ENCODE measurements at places on chromosomes 4 and X.

DNA sequence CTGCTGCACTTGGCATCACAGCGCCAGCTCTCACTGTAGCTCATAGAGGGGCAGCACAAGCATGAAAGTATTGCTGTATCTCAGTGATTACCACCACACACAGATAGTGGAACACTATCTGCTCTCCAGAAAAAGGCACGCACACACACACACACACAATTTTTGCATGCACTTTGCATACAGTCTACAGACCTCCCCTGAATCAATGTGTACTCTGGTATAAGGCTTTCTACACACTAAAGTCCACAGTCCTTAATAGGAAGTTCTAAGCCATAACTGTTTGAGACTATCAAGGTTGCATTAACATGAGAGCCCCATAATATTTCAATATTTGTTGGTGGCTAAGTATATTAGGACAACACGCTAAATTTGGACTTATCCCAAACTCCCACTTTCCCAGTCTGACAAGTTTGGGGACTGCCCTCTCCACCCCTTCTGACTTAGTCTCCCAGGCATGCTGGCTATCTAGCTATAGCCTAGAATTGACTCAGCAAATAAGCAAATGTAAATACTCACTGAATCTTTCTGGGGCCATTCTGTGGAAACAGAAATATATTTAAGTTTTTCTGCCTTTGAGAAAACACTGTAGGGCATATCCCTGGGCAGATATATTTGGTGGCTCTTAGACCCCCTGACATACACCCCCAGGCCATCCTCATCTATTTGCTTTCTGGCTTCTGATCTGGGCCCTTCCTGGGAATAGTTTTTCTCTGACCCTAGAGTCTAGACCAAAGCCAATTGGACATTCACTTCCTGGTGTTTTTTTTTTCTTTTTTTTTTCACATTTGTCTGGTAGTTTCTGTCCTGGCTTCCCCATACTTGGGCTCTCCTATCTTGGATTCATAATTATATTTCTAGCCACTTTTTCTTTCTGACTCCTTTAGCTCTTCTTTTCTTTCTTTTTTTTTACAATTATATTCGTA is 36.4 kb upstream of the CT47C1 start:
- no peak for DNase-seq

- DNase-seq, result no peak
These were observed 19.5 kb upstream of the FGF2 start for GRCh38 chr4:122806981-122807679.

DNA sequence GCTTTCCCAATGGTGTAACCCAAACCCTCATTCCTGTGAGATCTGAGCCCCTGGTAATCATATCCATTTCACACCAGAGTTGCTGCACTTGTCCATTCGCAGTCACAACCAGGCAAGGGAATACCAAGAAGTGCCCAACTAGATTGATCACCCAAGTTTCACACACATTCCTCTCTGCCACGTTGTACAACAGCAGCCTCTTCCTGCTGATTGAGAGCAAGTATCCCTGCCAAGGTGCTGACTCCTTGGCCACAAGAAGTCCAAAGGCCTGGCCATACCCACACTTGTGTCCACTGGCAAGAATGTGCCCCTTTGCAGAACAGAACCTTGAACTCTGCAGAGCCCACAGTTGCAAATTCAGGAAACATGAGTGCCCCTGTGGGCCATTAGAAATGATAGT is 6.5 kb upstream of the ACOT9 start:
- no peak for DNase-seq

GRCh38 chrX:18278449-18278848 is 57.8 kb upstream of the BEND2 start:
- no peak for DNase-seq

GRCh38 chrX:64394059-64394873 is 986 bp downstream of the MTMR8 start:
- no peak for DNase-seq

DNA sequence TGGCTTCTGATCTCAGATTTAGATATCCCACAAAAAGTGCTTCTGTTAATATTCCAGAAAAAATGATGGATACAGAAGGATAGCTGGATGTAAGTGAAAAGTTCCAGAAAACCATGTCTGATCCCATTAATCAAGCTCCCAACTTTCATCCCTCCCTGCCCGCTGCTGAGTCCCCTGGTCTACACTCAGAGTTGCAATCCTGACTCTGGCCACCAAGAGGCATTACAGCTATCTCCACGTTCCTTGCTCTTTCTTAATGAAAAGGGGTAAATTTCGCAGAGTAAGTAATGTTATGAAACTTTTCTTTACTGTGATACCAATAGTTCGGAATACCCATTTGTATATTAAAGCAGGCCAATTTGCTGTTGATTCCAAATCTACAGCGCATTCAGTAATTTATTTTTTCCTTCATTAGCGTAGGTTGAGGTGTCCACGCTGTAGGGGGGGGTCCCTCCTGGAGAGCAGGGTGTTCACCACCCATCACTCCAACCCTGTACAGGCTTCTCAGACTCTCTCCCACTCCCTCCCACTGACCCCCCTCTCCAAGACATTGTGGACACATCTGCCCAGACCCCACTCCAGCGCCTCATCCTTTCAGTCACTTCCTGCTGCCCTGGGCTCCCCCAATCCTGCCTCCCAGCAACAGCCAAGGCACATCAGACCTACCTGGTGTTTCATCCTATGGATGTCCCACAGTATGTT is 55.1 kb downstream of the RAB40A start:
- DNase-seq, result no peak

DNA sequence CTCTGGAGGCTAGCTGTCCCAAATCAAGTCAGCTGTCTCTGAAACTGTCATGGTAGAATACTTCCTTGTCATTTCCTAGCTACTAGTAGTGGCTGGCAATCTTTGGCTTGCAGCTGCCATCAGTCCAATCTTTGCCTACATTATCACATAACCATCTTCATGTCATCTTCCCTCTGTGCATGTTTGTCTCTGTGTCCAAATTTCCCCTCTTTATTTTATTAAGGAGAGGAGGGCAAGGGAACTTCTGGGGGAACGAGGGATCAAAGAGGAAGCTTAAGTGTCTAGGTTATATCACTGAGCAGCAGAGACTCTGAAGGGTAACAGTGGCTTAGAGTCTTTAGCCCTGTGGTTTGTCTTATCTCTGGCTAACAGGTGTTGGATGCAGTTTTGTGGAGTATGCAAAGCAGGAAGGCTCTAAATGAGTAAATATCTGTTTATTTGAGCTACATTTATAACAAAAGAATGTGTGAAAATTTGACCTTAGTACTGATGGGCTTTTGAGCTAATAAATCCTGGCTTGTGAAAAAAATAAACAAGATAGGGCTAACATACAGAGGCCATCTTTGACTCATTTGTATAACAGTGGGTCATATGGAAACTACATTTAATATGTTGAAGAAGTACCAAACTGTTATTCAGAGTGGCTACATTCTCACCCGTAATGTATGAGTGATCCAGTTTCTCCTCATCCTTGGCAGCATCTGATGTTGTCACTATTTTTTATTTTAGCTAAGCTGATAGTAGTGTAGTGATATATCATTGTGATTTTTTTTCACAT is 49.4 kb upstream of the ENOX2 start:
- DNase-seq, result no peak

DNA sequence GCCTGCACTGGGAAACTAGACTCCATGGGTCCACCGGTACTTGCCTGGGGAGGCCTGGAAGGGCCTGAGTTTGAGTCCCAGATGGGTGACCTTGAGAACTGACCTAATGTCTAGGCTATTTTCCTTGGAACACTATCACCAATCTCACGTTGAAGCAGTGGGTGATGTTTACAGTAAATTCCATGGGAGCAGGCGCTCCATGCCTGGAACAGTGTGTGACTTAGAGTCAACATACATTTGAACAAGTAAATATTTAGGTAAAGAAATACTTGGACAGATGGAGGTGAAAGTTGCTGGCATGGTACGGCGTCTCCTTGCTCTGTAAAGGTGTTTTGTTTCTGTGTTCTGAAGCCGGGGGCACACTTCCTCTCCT is 47.5 kb downstream of the TBC1D14 start:
- DNase-seq, result no peak

- peak; percentile 24 for DNase-seq
These were observed 85.6 kb upstream of the CPEB2 start for GRCh38 chr4:14916554-14917297.

DNA sequence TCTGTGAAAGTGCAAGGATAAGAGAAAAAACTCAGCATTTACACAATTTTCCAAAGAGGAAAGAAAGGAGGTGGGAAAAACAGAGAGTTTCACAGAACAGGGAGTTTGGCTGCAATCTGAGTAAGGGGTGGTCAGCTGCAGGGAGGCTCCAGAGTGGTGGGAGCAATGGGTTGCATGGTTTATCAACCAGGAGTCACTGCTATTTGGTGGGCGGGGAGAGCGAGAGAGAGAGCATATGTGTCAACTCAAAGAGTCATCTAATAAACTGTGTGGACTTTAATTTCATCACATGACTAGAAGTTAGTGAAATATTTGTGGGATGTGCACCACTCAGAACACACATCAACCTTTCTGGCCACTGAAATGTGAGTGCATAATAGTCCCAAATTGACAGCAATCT is 94.6 kb downstream of the FAM13A start:
- DNase-seq, result no peak

- DNase-seq, result no peak
These were observed 146.8 kb upstream of the RBPJ start for GRCh38 chr4:26174027-26174426.

DNA sequence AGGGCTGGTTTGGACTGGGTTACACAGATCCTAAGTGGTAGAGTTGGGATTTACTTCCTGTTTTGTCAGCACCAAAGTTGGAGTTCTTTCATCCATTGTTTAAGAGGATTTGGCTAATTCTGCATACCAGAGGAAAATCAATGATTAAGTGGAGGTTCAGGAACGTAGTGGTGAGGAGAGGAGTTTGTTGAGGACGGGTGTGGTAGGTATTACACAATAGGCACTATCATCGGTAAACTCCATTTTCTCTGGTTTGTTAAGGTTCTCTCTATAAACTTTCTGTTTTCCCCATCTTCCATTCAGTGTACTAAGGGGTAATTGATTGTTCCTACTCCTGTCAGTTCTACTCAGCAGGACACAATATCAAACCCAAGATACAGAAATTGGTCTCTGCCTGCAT is 107.5 kb upstream of the VCX2 start:
- DNase-seq, result no peak

DNA sequence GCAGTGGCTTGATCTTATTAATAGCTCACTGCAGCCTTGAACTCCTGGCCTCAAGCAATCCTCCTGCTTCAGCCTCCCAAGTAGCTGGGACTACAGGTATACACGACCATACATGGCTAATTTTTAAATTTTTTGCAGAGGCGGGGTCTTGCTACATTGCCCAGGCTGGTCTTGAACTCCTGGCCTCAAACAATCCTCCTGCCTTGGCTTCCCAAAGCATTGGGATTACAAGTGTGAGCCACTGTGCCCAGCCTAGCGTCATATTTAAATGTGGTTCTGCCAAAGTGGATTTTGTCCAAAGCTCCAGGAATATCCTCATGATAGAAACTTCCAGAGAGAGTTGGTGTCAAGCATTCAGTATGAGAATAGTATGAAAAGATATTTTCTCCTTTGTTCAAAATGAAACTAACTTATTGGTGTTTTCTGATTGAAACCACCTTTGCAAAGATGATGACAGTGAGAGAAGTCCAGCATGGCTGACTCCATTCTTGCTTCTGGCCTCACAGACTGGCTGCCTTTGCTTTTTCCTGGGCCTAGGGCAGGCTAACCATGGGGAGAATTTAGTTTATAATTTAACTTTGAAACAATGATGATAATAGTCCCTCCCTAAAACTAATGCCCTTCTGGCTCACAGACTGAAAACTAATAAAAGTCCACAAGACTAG is 129.0 kb downstream of the C4orf51 start:
- DNase-seq, result no peak

GRCh38 chr4:184848510-184848909 is 22.7 kb upstream of the ACSL1 start:
- no peak for DNase-seq

DNA sequence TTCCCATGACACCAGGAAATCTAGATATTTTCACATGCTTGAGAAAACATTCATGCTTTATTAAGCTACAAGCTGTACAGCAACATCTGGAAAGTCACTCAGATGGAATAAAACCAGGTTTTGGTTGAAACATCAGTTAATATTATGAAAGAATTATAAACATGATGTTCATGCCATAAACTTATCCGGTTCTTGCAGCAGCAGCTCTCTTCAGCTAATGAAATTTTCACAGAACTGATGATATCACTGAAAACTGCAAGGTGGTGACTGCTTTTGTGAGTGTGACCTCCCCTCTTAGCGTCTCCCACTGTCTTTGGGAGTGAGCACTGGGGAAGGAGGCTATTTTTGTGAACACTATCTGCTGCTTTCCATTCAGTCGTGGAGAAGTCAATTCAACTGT is 56.9 kb downstream of the ARHGAP10 start:
- no peak for DNase-seq

GRCh38 chrX:150361070-150361776 is 1.9 kb upstream of the MAMLD1 start:
- no peak for DNase-seq

- DNase-seq, result no peak
These were observed 13.4 kb upstream of the FGD1 start for GRCh38 chrX:54509400-54509799.

DNA sequence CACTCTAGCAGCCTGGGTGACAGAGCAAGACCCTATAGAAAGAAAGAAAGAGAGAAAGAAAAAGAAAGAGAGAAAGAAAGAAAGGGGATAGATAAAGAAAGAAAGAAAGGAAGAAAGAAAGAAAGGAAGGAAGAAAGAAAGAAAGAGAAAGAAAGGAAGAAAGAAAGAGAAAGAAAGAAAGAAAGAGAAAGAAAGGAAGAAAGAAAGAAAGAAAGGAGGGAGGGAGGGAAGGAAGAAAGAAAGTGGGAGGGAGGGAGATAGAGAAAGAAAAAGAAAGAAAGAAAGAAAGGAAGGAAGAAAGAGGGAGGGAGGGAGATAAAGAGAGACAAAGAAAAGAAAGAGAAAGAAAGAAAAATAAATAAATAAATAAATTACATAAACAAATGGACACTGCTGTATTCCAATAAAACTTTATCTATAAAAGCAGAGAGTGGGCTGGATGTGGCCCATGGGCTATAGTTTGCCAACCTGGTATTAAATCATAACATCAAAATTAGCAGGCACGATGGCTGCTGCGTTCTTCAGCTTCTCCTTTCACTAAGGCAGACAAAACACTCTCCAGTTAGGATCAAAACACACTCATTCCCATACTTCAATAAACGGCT is 165.0 kb downstream of the ZNF674 start:
- no peak for DNase-seq

DNA sequence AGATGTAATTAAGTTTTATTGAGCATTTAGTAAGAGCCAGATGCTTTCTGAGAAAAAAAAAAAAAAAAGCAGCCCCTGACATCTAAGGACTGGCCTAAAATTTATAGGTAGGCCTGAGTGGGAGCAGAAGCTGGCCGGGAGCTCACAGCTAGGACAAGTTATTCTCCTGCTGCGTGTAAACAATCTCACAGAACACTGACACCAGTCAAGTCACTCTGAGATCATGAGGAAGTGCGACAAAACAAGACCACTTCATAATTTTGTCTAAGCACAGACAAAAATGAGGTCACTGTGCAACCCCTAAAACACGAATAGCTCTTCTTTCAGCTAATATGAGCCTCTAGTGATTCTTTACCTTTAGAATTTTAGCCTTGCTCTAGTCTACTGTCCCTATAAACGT is 15.3 kb upstream of the NSUN7 start:
- DNase-seq, result no peak

GRCh38 chr4:15945516-15945915 is 7.0 kb upstream of the FGFBP1 start:
- no peak for DNase-seq

- no peak for DNase-seq
These were observed 33.4 kb upstream of the FAM47B start for GRCh38 chrX:34909151-34909550.

All from RWPE1 (cell line).